ENCODE measurements at places on chromosomes 12 and 14.
A peak's percentile ranks its signal among the peaks of the same experiment; 100 is the strongest.

DNA sequence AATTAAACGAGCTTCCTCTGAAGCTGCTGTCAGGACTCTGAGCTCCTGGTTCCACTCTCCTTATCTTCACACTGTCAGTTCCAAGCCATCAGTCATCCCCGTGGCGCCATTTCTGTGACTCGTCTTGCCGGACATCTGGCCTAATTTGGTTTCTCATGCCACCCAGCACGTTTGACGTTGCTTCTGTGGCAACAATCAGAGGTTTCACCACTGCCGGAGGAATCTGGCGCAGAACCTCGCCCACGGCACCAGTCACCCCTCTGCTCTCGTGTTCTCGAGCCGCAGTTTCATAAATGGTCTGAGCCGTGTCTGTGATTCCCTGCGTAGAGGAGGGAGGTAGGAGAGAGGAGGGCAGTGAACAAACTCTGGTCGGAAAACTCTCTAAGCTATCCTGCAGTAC lies 29.7 kb downstream of the BDKRB1 start:
- no peak for DNase-seq

DNA sequence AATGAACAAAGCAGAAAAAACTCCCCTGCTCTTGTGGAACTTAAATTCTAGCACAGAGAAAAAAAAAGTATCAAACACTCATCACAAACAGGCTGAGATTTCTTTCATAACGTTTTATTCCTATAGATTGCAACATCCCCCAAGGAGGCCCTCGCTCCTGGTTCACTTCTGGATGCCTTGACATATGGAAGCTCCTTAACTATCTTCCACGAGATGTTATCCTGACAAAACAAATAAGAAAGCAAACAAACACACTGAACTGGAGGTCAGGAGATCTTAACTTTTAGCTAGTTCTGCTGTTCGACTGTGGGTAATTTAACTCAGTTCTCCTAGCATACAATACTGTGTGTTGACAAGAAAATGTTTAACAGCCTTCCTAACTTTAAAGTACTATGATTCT lies 104.8 kb downstream of the ETV6 start:
- no peak for DNase-seq

DNA sequence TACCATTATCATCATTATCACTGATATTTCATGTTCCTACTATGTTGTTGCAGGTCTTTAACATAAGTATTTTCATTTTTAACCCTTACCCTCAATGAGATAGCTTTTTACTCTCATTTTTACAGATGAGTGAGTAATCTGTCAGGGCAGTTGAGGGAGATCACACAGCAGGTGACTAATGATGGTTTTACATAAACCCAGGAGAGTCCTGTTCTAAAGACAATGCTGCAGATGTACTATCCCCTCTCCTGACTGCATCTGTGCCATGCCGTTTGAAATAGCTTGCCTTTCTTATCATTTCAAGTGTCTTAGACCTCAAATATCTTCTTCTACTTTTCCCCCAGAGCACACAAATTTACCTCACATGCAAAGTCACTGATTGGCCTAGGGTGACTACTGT lies 1552.1 kb upstream of the SEL1L start:
- no peak for DNase-seq

GRCh38 chr14:68507544-68508081 lies 285.3 kb downstream of the ZFP36L1 start:
- DNase-seq: no peak

DNA sequence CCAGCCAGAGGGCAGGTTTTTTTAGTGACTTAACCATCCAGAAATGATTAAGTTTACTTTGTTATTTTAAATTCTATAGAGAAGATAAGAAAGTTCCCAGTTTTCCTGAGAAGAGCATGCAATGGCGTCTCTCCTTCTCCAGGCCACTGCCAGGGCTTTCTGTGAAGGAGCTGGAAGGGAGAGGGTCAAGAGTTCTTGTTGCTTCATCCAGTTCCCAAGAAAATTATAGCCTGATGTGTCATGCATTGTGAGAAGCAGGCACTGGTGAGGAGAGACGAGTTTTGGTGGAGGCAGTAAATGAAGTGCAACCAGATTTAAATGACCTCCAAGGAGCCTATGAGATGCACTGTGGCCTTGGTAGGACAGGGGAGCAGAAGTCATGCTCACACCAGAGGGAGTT lies 14.2 kb downstream of the ELK3 start:
- no peak for DNase-seq

DNA sequence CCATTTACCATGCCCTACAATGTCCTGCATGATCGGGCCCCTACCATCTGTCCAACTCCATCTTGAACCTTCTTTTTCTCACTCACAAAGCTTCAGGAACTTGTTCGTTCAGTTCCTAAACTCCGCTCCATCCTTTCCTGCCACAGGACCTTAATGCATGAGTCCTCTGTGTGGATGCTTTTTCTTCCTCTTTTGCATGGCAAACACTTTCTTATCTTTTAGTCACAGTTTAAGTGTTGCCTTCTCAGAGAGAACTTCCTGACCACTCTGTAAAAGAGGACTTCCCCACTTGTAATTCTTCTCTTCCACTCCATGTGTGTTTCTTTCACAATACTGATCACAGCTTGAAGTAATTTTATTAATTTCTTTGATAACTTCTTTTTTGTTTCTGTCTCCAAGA lies 54.4 kb upstream of the ETV6 start:
- no peak for DNase-seq

- no peak for DNase-seq
These were observed 103.4 kb upstream of the RBM19 start for GRCh38 chr12:114069507-114069906.

DNA sequence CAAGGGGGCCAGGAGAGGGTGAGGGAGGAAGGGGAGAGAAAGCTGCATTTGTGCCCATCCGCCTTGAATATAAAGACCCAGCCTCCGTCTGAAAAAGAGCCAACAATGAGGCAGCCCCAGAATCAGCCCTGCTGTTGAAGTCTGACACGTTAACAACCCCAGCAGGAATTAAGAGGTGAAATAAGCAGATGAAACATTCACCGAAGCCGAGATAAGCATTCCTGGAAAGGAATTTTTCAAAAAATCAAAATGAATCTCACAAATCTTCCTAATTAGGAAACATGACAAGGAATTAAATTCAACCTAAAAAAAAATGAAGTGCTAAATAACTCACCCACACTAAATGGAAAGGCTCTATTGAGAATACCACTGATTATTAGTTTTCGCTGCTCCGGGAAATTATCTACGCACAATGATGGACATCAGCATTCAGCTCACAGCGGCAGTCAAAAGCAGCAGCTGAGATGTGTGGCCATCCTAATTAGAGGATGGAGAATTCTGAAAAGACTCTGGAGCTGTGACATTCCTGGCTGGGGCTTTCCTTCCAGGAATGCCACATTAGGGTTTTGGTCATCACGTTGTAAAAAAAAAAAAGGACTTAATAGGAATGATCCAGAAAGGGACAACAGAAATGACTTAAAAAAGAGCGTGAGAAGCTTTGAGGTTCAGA lies 8.2 kb upstream of the PARP11 start:
- DNase-seq: no peak

DNA sequence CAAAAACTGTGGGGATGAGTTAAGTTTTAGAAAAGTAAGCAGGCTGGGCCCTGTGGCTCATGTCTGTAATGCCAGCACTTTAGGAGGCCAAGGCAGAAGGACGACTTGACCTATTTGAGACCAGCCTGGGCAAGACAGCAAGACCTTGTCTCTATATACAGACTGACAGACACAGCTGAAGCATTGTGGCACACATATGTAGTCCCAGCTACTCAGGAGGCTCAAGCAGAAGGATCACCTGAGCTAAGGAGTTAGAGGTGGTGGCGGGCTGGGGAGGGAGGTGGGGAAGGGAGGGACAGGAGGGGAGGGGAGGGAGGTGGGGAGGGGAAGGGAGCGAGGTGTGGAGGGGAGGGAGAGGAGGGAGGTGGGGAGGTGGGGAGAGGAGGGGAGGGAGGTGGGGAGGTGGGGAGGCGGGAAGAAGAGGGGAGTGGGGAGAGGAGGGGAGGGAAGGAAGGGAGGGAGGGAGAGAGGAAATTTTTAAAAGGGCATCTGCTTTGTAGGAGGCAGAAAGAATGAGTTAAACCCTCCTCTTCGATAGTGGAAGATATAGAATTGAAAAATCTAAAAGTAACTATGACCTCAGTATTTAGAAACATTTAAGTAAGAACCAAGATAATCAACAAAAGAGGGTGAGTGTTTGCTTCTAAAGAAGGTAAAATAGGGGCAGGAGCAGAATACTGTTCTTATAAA lies 30.9 kb downstream of the MED13L start:
- DNase-seq: no peak

- no peak for DNase-seq
These were observed 8.4 kb downstream of the TEDC1 start for GRCh38 chr14:105499256-105500035.

DNA sequence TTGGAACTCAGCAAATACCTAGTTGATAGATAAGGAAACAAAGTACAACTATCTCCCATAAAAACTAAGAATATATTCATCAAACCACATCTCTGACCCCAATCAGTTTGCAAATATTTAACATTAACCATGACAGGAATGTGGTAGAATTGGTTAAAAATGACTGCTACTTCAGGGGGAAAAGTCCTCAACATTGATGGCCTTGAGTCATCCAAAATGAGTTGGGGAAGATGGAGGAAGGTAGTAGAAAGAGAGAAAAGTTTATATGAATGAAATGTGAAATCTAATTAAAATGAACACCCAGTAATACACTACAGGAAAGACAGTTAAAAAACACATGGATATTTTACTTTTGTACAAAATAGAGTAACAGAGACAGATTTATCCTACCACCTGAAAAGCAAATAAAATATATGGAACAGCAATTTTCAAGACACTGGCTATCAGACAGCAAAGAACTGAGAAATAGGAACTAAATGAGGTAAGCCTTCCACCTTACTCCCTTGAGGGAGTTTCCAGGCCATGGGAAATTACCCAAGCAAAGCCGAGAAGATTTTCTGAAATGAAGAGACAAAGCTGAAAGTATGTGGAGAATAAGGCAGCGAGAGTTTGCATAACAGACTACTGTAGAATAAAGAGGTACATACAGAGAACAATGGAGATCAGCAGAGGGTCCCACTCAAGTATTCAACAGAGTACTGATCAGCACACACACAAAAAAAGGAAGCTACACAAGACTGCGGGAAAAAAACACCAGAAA lies 49.6 kb downstream of the TC2N start:
- DNase-seq: no peak

DNA sequence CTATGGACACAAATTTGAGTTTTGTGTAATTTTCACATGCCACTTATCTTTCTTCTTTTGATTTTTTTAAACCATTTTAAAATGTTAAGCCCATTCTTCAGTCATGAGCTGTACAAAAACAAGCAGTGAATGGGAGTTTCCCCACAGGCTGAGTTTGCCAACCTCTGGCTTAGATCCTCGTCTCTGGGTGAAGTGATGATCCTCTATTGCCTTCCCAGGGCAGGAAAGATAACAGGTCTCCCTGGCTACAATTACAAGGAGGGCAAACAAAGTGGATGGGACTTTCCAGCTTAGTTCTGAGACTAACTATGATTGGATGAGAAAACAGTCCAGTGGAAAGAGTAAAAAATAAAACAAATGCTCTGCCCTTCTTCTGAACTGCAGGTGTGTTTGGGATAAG lies 203.7 kb downstream of the SPTSSA start:
- DNase-seq: no peak

DNA sequence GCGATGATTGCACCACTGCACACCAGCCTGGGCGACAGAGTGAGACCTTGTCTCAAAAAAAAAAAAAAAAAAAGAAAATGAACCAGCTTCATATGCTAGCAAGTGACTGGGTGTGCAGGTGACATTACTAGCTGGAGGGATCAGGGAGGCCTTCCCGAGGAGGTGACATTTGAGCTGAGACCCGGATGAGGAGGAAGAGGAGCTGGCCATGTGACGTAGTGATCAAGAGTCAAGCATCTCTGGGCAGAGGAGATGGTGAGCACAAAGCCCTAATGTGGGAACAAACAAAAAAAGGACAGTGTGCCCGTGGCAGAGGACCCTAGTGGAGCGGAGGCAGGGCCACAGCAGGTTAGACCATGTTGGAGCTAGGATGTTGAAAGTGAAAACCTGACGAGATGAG lies 3.5 kb upstream of the PTPN6 start:
- no peak for DNase-seq

- no peak for DNase-seq
These were observed 15.2 kb downstream of the STON2 start for GRCh38 chr14:81384900-81385299.

- DNase-seq: no peak
These were observed 64.9 kb upstream of the SLC38A2 start for GRCh38 chr12:46437469-46437868.

DNA sequence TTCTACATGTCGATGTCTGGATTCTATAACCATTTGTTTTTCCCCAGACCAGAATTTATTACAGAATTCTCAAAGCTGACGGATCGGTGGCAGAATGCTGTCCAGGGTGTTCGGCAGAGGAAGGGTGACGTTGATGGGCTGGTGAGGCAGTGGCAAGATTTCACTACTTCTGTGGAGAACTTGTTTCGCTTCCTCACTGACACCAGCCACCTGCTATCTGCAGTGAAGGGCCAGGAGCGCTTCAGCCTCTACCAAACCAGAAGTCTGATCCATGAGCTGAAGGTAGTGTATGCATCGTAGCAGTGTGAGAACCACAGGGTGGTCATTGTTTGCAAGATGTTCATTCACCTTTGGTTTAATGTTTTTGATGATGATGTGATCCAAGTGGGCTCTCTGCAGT lies 124.0 kb downstream of the ESR2 start:
- DNase-seq: no peak

DNA sequence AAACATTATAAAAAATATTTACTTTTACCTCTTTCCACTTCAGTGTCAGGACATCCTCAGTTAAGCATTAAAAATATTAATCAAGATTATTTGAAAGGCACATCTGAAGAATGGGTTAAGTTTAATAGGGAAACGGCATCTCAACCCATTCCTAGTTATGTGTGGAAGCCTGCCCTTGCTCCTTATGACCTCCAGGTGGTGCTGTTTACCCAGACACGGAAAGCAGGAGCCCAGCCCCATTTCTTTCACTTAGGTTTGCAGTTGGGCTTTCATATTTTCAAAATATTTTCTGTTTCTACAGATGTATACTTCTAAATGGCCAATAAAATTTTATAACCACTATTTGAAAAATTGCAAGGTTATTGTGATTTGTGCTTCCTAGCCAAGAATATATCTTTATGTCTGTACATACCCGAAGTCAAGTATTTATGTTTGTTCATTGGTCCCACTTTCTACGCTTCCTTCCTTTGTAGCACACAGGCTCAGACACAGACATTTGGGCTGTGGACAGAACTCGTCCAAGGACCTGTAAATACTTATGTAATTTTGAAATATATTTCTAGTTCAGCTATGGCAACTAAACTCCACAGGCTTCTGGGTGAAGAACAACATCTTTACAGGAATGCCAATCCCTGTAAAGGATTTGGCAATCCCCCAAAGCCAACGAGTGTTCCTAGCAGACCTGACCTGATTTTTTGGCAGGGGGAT lies 247.1 kb downstream of the AKAP6 start:
- peak; percentile 41 for DNase-seq

DNA sequence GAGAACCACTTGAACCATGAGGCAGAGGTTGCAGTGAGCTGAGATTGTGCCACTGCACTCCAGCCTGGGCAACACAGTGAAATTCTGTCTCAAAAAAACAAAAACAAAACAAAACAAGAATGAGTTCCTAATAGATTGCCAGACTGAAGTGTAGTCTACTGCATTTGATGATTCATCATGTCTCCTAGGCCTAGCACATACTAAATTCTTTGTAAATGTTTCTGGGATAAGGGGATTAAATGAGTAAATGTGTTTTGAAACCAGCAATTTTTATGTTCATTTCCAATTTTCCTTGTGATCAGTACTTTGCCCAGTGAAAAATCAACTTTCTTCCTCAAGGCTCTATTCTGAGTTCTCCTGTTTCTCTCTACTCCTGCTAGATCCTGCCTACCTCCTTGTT lies 2.9 kb upstream of the DYRK2 start:
- DNase-seq: no peak

GRCh38 chr12:116922194-116922897 lies 11.6 kb downstream of the FBXW8 start:
- no peak for DNase-seq

All from NCI-H1417 treated with DMSO at 0.1 percent for 48 hours (cell line).